ENCODE measurements at places on chromosomes 5 and 9.

- peak; percentile 23 for DNase-seq
Observed at GRCh38 chr9:114911167-114911821, 19.1 kb downstream of the TNFSF8 start.

DNA sequence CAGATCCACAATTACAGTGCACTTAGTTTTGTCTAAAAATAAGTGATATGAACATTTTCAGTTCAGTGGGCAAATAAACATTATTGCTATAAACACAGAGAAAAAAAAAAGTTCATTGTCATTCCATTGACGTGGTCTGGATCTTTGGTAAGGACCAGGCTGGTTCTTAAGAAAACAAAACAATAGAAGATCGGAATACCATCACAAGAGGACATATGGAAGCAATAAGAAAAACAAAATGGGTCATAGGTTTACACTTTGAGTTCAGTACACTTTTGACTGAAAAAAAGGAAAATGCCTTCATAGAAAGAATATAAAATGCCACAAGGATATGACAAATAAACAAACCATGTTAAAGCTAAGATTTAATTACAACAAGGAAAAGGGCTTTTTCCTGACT, 289.5 kb upstream of the TYRP1 start:
- DNase-seq: no peak

- no peak for DNase-seq
Observed at GRCh38 chr5:67160985-67161384, 35.6 kb downstream of the CD180 start.

DNA sequence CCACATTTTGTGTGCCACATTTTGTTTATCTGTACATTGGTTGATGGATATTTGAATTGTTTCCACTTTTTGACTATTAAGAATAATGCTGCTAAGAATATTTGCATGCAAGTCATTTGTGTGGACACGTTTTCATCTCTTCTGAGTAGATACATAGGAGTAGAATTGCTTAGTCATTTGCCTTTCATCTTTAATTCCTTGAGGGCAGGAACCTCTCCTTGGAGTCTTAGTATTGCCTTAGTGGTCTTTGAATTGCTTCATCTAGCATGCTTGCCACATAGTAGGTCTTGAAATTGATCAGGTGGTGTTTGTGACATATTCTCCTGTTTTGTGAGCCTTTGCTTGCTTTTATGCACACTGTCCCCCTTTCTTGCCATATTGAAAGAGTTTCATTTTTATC, 128.5 kb downstream of the NR3C1 start:
- DNase-seq: no peak

DNA sequence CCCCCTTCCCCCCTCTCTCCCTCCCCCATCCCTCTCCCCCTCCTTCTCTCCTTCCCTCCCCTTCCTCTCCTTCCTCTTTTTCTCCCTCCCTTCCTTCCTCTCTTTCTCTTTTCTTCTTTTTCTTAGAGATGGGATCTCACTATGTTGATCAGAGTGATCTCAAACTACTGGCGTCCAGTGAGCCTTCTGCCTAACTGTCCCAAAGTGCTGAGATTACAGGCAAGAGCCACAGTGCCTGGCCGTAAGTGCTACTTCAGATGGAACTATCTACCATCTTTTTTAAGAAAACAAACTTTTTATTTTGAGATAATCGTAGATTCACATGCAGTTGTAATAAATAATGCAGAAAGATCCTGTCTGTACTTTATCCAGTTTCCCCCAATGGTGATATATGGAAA, 6.3 kb downstream of the RCL1 start:
- no peak for DNase-seq

- DNase-seq: no peak
Observed at GRCh38 chr5:74155501-74155900, 485.0 kb downstream of the ENC1 start.

DNA sequence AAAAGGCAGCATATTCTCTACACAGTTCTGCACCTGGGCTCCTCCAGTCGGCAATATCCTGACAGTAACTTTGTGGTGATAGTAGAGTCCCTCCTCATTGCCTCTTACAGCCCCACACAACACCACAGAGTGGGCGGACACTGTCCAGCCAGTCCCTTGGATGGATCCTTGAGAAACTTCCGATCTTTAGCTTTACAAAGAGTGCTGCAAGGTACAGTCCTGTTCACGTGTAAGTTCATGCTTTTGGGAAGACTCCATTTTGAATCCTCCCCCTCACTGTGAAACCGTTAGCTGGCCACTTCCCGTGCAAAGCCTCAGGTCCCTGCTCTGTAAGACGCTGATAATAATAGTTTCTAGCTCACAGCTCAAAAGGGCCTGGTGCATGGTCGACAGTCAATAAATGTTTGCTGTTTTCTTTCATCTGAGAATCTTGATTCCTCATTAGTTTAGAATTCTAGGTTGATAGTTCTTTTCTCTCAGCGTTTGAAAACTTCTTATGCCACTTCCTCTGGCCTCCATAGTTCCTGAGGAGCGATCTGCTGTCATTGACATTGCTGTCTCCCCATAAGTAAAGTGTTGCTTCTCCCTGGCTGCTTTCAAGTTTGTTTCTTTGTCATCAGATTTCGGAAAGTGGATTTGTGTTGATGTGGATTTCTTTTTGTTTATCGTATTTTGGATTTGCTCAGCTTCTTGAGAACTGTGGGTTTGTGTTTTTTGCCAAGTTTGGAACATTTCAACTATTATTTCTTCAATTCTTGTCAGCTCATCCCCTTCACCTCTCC, 82.9 kb downstream of the COL23A1 start:
- no peak for DNase-seq

DNA sequence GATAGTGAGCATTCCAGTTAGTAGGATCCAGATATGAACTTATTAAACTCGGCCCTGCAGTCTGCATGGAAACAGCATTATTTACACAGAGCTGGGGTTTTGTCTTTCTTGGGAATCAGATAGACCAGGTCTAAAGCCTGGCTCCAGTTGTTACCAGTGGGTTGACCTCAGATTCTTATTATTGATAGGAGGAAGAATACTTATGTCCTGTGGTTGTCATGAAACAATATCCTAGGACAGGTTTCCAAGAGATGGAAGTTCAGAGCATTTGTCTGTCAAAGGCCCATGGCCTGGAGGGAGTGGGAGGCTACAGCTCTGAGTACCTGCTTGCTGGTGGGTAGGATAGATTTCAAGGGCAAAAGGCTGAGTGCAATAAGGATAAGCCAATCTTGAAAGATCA, 129.2 kb downstream of the BOD1 start:
- DNase-seq: no peak

GRCh38 chr5:128586848-128587247, 48.8 kb upstream of the FBN2 start:
- DNase-seq: no peak

DNA sequence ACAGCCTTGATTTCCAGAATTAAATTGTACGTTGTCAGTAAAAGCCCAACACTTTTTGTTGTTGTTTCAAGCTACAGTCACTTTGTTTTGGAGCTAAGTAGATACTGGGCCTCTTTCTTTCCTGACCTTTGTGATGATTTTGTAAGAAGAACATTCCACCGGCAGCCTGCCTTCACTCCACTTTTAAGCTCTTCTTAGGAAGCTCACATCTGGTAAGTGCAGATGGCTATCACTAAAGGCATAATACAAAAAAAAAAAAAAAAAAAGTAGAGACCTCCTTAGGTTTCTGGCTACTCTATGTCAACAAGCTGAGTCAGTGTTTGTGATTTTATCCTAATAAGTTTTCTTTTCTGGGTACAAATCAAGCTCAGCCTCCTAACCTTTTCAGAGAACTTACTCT, 1922.1 kb upstream of the WWC1 start:
- no peak for DNase-seq

GRCh38 chr5:131627207-131627865, 7.7 kb downstream of the RAPGEF6 start:
- no peak for DNase-seq

DNA sequence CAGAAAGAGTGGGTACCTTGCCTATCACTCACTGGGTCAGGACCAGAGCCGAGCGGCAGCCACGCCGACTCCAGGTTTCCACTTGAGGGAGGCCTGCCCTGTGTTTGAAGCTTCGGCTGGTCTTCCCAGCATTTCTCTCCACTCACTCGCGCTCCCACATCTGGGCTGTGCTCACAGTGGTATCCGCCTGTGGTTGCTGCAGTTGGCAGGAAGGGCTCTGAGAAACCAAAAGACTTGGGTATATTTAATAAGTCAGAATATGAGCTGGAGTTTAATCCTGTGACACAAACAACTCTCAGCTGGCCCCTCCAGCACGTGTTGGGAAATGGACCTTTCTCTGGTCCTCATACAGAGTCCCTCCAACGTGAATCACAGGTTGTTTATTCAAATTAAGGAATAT, 70.9 kb downstream of the SPRY4 start:
- no peak for DNase-seq

GRCh38 chr5:112270299-112271293, 148.5 kb downstream of the EPB41L4A start:
- DNase-seq: no peak

DNA sequence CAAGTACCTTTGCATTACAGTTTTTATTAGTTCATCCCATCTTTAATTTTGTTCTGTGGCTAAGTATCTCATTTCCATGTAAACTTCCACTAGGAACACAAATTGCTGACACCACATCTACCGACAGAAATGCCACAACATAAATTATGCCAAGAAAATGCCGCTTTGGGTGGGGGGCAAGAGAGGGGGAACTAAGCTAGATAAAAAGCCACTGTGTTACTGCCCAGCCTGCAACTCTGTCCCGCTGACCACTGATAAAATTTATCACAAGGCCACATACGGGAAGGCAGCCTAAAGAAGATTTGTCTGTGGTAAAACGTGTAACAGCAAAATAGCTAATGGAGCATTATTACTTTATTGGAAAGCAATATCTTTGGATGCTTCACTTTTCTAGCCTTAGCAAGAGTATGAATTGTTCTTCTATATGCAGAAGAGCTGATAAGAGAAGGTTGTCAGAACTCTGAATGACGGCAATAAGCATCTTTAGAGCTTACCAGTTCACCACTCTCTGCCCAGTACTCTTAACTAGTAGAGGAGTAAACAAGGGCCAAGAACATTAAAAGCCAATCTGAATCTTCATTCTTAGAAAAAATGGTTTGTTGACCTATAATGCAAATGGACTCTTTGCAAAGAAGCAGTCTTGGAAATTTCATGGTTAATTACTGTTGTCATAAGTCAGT, 172.2 kb upstream of the MEF2C start:
- DNase-seq: no peak

GRCh38 chr9:83681490-83681889, 26.3 kb downstream of the UBQLN1 start:
- DNase-seq: no peak

GRCh38 chr5:143236682-143237081, 166.8 kb downstream of the NR3C1 start:
- DNase-seq: no peak

DNA sequence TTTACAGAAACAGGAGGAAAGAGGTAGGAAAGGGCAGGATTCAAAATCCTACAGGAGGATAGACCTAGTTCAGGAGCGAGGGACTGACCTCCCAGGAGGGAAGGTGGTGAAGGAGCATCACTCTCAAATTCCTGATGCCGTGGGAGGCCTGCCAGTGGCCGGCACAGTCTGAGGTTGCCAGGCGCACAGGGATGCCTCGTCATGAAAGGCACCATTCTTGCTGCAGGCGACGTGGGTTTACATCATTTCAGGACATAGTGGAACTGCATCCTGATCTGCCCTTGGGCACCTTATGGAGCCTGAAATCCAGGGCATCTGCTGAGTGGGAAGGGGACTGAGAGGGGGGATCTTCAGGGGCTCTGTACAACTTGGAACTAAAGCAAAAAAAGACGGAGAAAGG, 163.2 kb upstream of the S1PR3 start:
- DNase-seq: no peak

DNA sequence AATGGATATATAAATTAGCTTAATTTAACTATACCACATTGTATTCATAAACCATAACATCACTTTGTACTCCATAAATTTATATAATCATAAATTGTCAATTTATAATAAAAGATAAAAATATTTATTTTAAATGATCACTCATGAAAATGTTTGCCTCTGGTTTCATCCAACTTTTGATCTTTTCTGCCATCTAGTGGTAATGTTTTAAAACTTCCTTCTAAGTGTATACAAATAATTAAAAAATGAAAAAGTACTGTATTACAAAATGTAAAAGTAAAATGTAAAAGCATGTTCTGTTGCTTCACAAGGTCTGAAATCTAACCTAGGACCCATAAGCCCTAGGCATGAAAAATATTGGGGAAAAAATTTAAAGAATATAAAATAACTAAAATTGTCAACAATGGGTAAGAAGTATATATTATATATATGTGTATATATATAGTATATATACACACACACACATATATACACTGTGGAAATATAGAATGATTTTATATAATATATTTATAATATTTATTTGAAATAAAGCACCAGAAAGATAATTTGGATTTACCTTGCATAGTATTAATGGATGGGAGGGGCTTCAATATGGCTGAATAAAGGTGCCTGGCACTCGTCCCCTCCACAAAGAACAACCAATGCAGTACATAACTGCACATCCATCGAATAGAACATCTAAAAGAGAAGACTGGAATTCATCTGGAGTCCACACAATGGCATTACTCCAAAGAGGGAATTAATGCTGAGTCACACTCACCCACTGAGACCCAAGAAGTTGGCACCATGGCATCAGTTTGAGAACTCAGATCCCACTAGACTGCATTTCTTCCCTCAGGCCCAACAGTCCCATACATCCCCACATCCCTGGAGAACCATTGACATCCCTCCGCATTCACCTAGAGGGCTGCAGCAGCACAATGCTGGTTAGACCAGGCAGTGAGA, 32.5 kb downstream of the ANXA1 start:
- no peak for DNase-seq
